ENCODE measurements at places on chromosomes 6 and 20.

DNA sequence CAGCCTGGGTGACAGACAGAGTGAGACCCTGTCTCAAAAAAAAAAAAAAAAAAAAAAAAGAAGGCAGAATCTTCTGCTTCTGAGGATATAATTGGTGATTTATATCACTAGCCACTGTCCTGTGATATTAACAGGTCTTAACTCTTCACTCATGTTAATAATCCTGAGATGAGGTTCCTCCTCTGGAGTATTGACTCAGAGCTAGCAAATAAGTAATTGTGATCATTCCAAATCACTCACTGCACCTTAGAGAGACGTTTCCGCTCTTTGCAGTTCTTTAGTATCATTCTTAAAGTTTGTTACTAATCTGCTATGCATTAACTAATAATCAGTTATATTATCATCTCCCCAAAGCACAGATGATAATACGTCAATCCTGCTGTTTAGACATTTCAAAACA, 41.6 kb upstream of the NOX3 start:
- no peaks in the 10 kb centered on the region for H3K36me3 ChIP-seq
- peaks cover 7% of the 10 kb centered on the region for H3K4me1 ChIP-seq
- H3K27me3 ChIP-seq, result no peaks in the 10 kb centered on the region
- no peak overlapping the region for H3K4me3 ChIP-seq
- DNase-seq, result no peak

- no peaks in the 10 kb centered on the region for H3K36me3 ChIP-seq
- no peak for DNase-seq
- H3K4me3 ChIP-seq, result peak overlapping the region; percentile 80
- H3K27ac ChIP-seq, result peak overlapping the region; percentile 87
These were observed 26.9 kb downstream of the TTLL2 start for GRCh38 chr6:167351656-167352345.

GRCh38 chr20:2750491-2751251, 49.8 kb downstream of the CPXM1 start:
- DNase-seq, result peak; percentile 65
- peaks cover 56% of the 10 kb centered on the region for H3K27me3 ChIP-seq
- H3K4me3 ChIP-seq, result peak overlapping the region; percentile 71
- no peak overlapping the region for H3K27ac ChIP-seq

DNA sequence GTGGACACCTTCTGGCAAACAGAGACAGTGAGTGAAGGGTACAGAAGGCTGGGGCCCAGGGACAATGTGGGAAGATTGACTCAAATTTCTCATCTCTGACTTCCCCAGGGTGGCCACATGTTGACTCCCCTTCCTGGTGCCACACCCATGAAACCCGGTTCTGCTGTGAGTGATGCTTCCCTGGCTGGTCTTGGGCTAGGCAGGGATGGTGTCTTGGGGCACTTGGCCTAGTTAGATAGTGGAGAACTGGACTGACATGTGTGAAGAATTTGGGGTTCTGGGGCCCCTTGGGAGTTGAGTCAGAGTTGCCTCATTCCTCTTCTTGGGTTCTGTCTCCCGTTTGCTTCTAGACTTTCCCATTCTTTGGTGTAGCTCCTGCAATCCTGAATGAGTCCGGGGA, 34.2 kb downstream of the GSS start:
- peaks cover 58% of the 10 kb centered on the region for H3K36me3 ChIP-seq
- no peak overlapping the region for H3K27ac ChIP-seq
- H3K27me3 ChIP-seq, result no peaks in the 10 kb centered on the region
- H3K4me1 ChIP-seq, result peaks cover 47% of the 10 kb centered on the region
- DNase-seq, result no peak
- H3K4me3 ChIP-seq, result no peak overlapping the region

DNA sequence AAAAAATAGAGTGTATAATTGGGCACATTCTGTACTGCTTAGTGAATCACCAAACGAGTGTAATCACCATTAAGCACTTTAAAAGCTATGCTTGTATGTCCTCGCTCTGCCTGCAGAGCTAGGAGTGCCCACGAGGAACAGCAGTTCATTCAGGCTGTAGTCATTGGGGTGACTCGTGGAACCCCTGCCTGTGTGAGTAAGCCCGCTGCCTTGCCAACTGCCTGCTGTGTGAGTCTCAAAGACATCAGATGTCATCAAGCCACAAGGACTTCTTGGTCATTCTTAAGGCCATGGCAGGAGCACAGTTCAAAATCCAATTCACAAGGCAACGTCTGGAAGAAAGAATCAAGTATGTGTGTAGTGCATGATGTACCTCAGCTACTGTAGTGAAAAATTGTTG, 60.4 kb downstream of the FOXO3 start:
- H3K27me3 ChIP-seq, result no peaks in the 10 kb centered on the region
- H3K27ac ChIP-seq, result no peak overlapping the region
- peaks cover 6% of the 10 kb centered on the region for H3K4me1 ChIP-seq
- H3K4me3 ChIP-seq, result no peak overlapping the region
- no peak for DNase-seq
